ENCODE measurements at places on chromosomes 6 and 20. TPM values are rescaled to one million over a fixed set of nuclear protein-coding genes. Genes with fewer than 3 reads are reported as not detected.
A peak's percentile ranks its signal among the peaks of the same experiment; 100 is the strongest.

CEP250 gene
- total RNA-seq, result 41.0 TPM

- no peak overlapping the region for H3K4me3 ChIP-seq
- DNase-seq, result no peak
- no peaks in the 10 kb centered on the region for H3K27me3 ChIP-seq
- peaks cover 17% of the 10 kb centered on the region for H3K4me1 ChIP-seq
Measured at GRCh38 chr20:63700199-63701050, 4.0 kb downstream of the TNFRSF6B start.

ACTL10 gene
- 1.7 TPM for total RNA-seq

DNA sequence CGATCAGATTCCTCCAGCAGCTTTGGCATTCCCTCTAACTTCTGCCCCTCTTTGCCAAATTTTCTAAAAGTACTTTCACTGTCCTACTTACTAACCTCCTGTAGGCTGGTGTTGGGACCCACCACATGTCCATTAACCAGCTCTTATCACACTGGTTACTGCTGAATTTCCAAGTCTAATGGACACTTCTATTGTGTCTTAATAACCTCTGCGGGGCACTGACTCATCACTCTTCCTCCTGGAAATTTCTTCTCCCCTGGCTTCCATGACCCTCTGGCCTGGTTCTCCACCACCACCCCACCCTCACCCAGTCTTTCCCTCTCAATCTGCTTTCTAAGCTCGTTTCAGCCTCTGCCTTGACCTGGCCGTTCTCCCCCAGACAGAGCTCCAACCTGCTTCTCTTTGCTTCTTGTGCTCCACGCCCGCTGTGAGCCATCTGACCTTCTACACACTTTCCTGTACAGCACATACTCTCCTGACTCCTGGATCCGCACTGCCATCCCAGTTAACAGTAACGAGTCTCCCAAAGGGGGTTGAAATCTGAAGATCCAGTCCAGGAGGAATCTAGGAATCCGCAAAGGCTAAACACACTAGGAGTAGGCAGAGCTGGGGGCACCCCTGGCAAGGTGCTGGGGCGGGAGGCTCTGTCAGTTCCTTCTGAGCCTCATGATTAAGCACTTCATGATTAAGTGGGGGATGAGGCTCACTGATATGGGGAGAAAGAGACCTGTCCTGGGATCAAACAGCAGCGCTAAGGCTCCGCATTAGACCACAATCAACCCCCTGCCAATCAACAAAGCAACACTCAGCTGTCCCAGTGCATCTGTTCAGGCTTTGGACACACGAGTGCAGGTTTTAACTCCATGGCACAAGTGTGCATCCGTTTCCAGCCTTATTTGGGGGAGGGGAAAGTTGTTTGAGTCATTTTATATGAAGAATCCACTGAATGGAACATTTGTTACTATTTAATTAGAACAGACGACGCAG lies 146.3 kb downstream of the LY86 start:
- H3K4me1 ChIP-seq, result peaks cover 21% of the 10 kb centered on the region
- H3K36me3 ChIP-seq, result peaks cover 6% of the 10 kb centered on the region
- H3K27ac ChIP-seq, result no peak overlapping the region

DNA sequence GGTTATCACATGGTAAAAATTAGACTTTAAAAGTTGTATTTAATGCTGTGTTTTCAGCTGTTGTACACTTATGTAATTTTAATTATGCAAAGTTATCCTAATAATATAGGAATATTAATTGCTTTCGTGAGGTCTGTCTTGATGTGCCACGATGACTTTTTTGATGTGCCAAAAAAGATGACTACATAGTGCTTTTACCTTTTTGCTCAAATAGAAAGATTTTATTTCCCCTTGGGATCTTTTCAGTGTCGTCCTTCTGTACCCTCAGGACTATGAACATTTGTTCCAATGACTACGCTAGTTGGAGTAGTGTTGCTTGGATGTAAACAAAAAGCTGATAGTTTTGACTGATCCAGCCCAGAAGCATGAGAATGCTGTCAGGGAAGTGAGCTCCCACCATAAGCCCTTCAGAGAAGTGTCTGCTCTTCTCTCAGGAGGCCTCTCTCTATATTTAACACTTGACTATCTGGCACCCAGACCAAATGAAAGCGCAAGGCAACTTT lies 1.2 kb upstream of the CD164 start:
- H3K4me1 ChIP-seq, result peaks cover 27% of the 10 kb centered on the region
- H3K27me3 ChIP-seq, result no peaks in the 10 kb centered on the region
- no peak for DNase-seq
- peak overlapping the region; percentile 88 for H3K4me3 ChIP-seq

DNA sequence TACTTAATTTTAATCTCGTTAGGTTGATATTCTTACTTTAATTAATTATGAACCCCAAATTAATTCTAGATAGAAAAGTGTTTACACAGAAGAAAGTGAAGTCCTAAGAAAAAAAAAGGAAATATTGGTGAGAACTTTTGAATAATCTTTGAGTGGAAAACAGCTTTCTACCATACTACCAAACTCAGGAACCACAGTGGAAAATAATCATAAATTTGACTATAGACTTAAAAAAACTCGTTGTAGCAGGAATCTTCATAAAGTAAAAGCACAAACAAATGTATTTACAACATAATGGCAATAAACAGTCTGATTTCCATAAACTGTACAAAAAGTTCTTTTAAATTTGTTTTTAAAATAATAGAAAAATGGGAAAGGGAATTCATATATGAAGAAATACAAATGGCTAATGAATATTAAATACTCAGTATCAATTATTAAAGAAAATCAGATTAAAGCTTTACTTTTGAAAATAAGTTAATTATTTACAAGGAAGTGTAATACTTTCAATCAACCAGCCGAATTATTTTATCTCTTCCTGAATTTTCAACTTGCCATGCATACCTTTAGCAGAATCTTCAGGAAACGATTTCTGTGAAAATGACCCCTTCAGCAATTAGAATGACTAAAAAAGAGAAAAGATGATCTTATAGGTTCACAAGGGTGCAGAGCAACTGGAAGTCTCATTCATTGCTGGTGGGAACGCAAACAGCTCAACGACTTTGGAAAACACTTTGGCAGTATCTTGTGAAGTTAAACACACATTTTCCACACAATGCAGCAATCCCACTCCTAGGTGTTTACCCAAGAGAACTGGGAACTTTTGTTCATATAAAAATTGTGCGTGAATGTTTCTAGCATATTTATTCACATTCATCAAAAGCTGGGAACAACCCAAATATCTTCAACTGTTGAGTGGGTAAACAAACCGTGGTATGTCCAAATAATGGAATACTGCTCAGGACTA lies 38.5 kb upstream of the BMP6 start:
- H3K4me3 ChIP-seq, result no peak overlapping the region
- peaks cover 15% of the 10 kb centered on the region for H3K4me1 ChIP-seq
- H3K36me3 ChIP-seq, result peaks cover 4% of the 10 kb centered on the region

DNA sequence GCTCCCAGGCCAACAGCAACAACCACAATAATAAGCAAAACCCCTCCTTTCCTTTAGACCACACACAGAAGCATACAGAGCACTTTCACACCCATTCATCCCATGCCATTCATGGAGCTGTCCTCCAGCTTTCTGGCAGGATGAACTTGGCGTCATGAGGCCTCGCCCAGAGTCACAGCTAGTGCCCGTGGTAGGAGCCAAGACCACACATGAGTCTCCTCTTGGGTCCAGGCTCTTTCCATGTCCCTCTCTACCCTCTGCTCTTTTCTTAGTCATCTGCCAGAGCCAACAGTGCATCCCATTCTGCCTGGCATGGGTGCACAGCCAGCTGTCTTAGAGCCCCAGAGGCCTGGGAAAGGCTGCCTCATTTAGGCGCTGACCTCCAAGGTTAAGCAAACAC lies 1.8 kb upstream of the TGM3 start:
- H3K27me3 ChIP-seq, result peaks cover 8% of the 10 kb centered on the region
- no peak overlapping the region for H3K27ac ChIP-seq
- no peak overlapping the region for H3K4me3 ChIP-seq
- no peaks in the 10 kb centered on the region for H3K36me3 ChIP-seq
- no peak for DNase-seq

PSORS1C1 gene
- total RNA-seq, result 7.7 TPM

DNA sequence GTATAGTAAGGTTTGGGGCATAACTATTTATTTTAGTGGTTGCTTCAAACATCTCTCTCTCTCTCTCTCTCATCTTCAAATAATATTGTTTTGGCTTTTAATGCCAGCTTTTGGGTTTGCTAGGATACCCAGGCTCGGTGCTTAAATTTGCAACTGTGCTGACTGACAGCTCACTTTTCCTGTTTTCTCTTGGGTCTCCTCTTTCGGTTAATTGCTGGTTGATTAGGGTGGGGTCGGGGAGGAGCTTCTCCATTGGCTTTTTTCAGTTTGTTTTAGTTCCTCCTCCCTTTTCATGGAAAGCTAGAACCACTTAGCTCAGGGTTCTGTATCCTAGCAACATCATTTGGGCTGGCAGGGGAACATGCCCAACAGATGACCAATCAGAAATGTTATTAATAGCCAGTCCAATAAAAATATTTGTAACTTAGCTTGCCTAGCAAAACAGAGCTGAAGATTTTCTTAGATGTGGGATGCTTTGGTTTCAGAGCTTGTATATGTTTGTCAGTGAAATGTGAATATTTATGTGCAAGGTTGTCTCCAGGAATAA lies 11.3 kb downstream of the TFAP2B start:
- H3K27me3 ChIP-seq, result peaks cover 40% of the 10 kb centered on the region
- H3K36me3 ChIP-seq, result no peaks in the 10 kb centered on the region
- no peak overlapping the region for H3K27ac ChIP-seq
- no peak overlapping the region for H3K4me3 ChIP-seq
- DNase-seq, result no peak

GRCh38 chr6:106154326-106154725 lies 68.2 kb downstream of the PRDM1 start:
- DNase-seq, result no peak
- H3K27me3 ChIP-seq, result no peaks in the 10 kb centered on the region
- H3K4me3 ChIP-seq, result no peak overlapping the region
- H3K4me1 ChIP-seq, result peaks cover 5% of the 10 kb centered on the region

BCLAF1 gene
- 178 TPM for total RNA-seq

DNA sequence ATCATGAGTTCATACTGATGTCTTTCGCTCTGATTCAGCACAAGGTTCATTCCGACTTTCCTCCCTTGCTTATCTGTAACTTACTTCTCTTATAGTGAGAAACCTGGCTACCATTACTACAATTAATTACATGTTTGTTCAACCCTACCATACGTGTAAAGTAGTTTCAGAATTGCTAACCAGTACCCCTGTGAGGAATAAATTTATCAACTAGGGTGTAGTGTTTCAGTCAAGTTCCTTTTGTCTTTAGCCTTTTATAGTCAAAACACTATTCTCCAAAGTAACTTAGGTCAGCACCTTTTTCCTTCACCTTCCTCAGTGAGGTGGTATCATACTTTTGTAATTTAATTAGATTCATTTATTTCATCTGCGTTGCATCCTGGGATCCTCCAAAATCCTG lies 64.9 kb downstream of the MAP3K4 start:
- no peaks in the 10 kb centered on the region for H3K27me3 ChIP-seq
- H3K4me3 ChIP-seq, result no peak overlapping the region
- H3K27ac ChIP-seq, result no peak overlapping the region
- H3K36me3 ChIP-seq, result peaks cover 6% of the 10 kb centered on the region
- H3K4me1 ChIP-seq, result peaks cover 9% of the 10 kb centered on the region

DNA sequence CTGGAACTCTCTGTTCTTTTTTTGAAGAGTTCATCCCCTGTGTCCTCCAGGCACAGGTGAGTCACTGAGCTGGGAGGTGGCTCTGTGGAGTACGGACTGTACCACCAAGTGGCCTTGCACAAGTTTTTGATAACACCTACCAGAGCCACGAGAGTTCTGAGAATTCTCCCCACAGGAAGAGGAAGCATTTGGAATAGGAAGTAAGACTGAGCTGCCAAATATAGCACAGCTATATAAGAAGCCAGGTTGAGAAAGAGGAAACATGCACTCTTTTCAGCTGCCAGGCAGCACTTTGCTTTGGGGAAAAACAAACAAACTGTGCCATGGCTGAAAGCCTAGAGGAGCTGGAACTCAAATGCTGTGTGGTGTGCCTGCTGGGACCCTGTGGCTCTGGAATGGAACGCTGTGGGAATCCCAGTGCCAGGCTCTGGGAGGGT lies 70.8 kb upstream of the RIPOR2 start:
- no peaks in the 10 kb centered on the region for H3K27me3 ChIP-seq
- H3K4me3 ChIP-seq, result peak overlapping the region; percentile 12
- peak; percentile 97 for DNase-seq
- H3K27ac ChIP-seq, result peak overlapping the region; percentile 78
- H3K36me3 ChIP-seq, result peaks cover 9% of the 10 kb centered on the region
- H3K4me1 ChIP-seq, result peaks cover 60% of the 10 kb centered on the region

DNA sequence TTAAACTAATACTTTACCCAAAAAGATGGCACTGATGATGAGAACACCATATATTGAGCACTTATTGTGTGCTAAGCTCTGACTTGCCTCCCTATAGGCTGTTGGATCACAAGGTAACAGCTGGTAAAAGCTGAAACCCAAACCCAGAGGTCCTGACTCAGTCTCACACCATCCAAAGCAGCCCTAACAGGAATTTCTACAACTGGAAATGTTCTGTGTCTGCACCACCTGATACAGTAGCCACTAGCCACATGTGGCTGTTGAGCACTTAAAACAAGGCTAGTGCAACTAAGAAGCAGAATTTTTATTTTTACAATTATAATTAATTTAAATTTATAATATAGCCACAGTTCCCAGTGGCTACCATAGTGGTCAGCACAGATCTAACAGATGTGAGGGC lies 15.6 kb upstream of the MATN4 start:
- H3K36me3 ChIP-seq, result peaks cover 50% of the 10 kb centered on the region
- peaks cover 6% of the 10 kb centered on the region for H3K4me1 ChIP-seq
- no peaks in the 10 kb centered on the region for H3K27me3 ChIP-seq
- H3K27ac ChIP-seq, result peak overlapping the region; percentile 59
- DNase-seq, result no peak

DLL1 gene
- 1.4 TPM for total RNA-seq

BCAS1 gene
- not detected for total RNA-seq

DNA sequence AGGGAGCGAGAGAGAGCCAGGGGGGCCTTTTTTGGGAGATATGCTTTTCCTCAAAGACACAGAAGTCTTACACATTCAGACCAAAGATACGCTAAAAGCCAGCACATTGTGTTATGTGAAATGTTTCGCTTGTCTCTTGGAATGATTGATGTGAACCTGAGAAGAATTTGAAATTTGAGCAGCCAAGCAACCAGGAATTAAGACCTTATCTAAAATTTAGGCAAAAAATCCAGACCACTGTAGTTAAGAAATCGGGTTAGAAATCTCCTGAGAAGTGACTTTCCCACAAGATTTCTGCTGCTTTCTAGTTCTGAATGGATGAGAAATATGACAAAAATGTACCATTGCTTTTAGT lies 223.2 kb upstream of the GMDS start:
- no peak overlapping the region for H3K27ac ChIP-seq
- no peaks in the 10 kb centered on the region for H3K36me3 ChIP-seq
- no peak for DNase-seq
- no peak overlapping the region for H3K4me3 ChIP-seq
- peaks cover 17% of the 10 kb centered on the region for H3K27me3 ChIP-seq

XKR7 gene
- total RNA-seq, result not detected

DNA sequence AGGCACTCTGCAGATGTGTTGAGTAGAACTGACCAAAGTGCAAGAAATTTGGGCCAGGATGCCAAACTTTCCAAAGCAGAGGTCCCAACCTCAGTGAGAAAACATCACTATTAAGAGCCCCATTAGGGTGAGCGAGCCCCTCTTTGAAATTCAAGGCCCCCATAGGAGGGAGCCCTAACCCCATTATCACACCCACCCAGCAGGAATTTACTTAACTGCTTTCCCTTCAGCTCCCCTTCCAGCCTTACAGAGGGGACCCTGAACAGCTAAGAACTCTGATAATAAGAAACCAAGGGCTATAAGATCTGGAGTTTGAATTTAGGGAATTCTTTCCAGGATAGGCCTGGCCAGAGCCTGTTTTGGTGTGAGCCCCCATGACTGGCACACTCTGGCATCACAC lies 130.6 kb downstream of the NFATC2 start:
- H3K4me1 ChIP-seq, result no peaks in the 10 kb centered on the region
- no peak overlapping the region for H3K4me3 ChIP-seq
- peaks cover 6% of the 10 kb centered on the region for H3K36me3 ChIP-seq
- H3K27ac ChIP-seq, result no peak overlapping the region
- no peak for DNase-seq
- H3K27me3 ChIP-seq, result peaks cover 11% of the 10 kb centered on the region

KCNK15 gene
- total RNA-seq, result 1.4 TPM

Measured in MCF 10A (cell line).